ENCODE measurements at places on chromosomes 6 and 20.

DNA sequence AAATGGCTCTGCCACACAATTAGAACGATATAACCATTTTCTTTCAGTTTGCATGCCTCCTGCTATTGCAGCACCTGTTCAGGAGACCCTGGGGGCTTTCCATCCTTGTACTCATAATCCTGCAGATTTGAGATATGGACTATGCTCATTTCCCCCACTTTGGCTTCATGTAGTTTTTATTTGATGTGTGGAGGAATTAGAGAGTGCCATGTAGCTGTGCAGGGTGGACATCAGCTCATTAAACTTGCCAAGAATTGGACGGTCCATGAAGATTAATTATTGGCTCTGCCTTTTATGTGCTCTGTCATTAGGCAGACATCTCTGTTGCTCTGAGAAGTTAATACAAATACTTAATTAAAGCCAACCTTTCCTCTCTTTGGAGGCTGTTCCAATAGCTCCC is 66.2 kb upstream of the CD83 start:
- DNase-seq = no peak

GRCh38 chr6:35453236-35453635 is 1.1 kb downstream of the FANCE start:
- DNase-seq = no peak

GRCh38 chr6:126268092-126268491 is 71.8 kb upstream of the CENPW start:
- DNase-seq = no peak

DNA sequence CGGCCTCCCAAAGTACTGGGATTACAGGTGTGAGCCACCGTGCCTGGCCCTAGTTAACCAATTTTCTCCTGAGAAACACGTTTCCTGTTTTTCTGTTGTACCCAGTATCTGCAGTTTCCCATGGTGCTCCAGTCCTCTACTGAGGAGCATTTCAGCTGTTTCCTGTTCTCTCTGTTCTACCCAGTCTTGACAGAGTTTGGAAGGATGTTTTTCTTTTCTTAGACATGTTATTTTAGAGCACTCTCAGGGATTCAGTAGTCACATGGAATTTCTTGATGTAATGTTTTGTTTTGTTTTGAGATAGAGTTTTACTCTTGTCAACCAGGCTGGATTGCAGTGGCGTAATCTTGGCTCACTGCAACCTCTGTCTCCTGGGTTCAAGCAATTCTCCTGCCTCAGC is 129.8 kb upstream of the TIAM2 start:
- no peak for DNase-seq

GRCh38 chr20:57398231-57398821 is 7.1 kb downstream of the RBM38 start:
- DNase-seq = peak; percentile 78

DNA sequence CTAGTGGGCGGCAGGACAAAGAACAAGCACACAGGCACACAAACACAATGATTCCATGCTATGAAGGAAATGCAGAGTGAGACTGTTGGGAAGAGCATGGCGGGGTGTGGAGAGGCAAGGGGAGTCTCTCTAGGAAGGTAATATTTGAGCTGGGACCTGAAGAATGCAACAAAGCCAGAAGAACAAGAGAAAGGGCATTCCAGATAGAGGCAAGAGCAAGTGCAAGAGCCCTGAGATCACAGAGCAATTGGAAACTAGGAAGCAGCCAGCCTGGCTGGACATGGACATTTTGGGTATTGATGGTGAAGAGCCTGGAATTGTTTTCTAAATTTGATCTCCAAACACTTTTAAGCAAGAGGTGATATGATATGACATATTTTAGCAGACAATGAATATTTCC is 15.4 kb downstream of the SRXN1 start:
- no peak for DNase-seq

GRCh38 chr20:57614490-57615444 is 5.5 kb downstream of the ZBP1 start:
- DNase-seq = no peak

GRCh38 chr6:52176550-52176949 is 9.6 kb upstream of the IL17A start:
- DNase-seq = no peak

DNA sequence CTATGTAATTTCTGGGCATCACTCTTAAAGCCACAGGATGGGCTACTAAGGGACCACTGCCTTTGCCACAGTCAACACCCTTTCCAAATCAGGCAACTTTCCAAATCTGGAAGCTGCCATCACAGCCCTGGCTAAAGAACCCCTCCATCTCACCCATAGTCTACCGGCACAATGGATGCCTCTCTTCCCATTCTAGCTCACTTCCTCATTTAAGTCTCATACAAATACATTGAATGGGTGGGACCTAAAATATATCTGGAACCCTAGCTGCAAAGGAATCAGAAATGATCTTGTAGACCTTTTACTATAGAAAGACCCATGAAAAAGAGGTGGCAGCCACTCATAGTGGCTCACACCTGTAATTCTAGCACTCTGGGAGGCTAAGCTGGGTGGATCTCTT is 3.3 kb upstream of the TREML4 start:
- DNase-seq = no peak

- no peak for DNase-seq
Observed at GRCh38 chr20:60313614-60314013, 355.4 kb downstream of the CDH26 start.

GRCh38 chr20:44561876-44562275 is 20.5 kb upstream of the PKIG start:
- no peak for DNase-seq

DNA sequence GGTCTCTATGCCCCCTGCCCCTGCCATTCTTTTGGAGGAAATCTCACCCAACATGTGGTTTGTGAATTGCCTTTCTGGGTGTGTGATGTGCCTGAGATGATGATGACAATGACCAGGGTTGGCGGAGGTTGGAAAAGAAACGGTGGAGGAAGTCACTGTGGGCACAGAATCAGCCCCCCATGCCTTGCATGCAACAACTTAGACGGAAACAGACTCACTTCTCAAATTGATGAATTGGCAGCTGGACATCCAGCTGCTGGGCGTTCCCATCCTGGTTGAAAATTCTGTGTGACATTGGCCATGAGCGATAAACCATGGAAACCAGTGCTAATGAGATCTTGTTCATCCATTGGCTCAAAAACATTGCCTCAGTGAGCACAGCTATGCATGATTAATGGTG is 95.8 kb upstream of the LY86 start:
- DNase-seq = no peak

GRCh38 chr20:40431611-40432010 is 257.4 kb downstream of the MAFB start:
- DNase-seq = no peak

GRCh38 chr20:62793757-62794006 is 2.6 kb upstream of the MRGBP start:
- no peak for DNase-seq

All from upper lobe of right lung (tissue), 1 donor.